ENCODE measurements at places on chromosomes 13 and 19. TPM values are rescaled to one million over a fixed set of nuclear protein-coding genes. Genes with fewer than 3 reads are reported as not detected.

CPT1C gene
- 11.8 TPM for total RNA-seq

ZNF549 gene
- 14.8 TPM for total RNA-seq

KLF1 gene
- 0.26 TPM for total RNA-seq

C19orf53 gene
- 22.6 TPM for total RNA-seq

IL4I1 gene
- 0.58 TPM for total RNA-seq

PSG3 gene
- total RNA-seq, result not detected

BRME1 gene
- total RNA-seq, result 2.0 TPM

COX7A1 gene
- 15.1 TPM for total RNA-seq

IL17D gene
- total RNA-seq, result 6.8 TPM

SBNO2 gene
- total RNA-seq, result 7.6 TPM

PRRG2 gene
- total RNA-seq, result 1.6 TPM

URAD gene
- not detected for total RNA-seq

CNMD gene
- 0.42 TPM for total RNA-seq

ZNF296 gene
- 0.42 TPM for total RNA-seq

CACNG6 gene
- total RNA-seq, result 1.3 TPM

DENND1C gene
- total RNA-seq, result 0.63 TPM

PRODH2 gene
- total RNA-seq, result not detected

U2AF1L4 gene
- total RNA-seq, result 9.6 TPM

IGFL3 gene
- not detected for total RNA-seq

C19orf33 gene
- total RNA-seq, result 36.8 TPM

LILRB2 gene
- 1.3 TPM for total RNA-seq

GIPR gene
- total RNA-seq, result 0.26 TPM
